Glomerular endothelial cell (primary cell): ENCODE measurements at places on chromosomes 11 and 22.

DNA sequence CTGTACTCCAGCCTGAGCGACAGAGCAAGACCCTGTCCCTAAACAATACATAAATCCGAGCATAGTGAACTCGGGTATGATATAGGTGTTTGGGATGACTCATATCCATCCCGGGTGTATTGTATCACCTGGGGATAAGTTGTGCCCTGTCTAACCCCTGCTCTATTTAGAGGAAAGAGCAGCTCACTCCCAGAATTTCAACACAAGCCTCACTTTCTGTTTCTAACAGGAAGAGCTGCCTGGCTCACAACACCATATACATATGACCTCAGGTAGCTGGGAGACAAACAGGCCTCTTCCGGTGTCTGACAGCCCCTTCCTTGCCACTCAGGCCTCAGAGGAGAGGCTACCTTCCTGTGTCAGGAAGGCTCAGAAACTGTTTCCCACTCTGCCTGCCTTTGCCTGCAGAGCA is 9.9 kb upstream of the MICALL1 start:
- DNase-seq: peak; percentile 16

- DNase-seq: no peak
Observed at GRCh38 chr11:23284631-23285030, 424.4 kb upstream of the CCDC179 start.

- no peak for DNase-seq
Observed at GRCh38 chr11:60371854-60372253, 6.5 kb upstream of the MS4A7 start.

GRCh38 chr11:120424970-120425332 is 86.6 kb upstream of the GRIK4 start:
- DNase-seq: no peak

DNA sequence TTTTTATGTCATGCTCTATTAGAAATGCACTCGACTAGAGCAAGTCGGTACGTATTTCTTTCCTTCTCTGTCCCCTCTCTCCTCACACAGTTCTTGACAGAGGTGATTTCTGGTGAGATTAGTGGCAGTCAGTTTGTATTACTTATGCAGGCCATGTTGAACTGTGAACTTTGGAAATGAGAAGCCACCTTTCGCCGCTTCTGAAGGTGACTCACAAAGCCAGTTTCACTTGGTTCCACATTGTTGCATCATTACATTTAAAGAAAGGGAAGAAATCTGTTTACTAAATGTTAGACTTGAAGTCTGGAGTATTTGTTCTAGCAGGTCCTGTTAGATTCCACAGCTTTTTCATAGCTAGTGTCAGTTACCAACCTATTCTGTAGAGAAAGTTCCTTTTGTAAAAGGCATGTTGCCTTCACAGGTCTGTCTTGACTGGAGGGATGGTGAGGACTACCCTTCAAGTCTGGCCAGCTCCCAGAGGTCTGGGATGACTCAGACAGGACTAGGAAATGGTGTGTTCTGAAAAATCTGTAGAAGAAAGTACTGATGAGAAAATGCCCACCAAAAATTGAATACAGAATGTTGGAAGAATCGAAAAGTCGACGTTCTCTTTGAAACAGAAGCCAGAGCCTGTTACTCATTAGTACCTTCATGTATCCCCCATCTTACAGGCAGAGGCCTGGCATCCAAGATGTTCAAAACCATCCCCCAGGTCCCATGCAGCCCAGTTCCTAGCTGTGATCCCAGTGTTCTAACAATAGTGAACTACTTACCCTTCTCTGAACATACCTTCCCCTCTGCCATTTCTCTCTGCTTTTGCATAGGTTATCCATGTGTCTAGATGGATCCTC is 181.4 kb downstream of the DBX1 start:
- DNase-seq: peak; percentile 37

- no peak for DNase-seq
Observed at GRCh38 chr11:34916843-34917770, 689 bp downstream of the PDHX start.

- DNase-seq: no peak
Observed at GRCh38 chr11:63537293-63538101, 889 bp downstream of the PLAAT4 start.

GRCh38 chr11:4134806-4135205 is 40.2 kb downstream of the RRM1 start:
- DNase-seq: peak; percentile 57

DNA sequence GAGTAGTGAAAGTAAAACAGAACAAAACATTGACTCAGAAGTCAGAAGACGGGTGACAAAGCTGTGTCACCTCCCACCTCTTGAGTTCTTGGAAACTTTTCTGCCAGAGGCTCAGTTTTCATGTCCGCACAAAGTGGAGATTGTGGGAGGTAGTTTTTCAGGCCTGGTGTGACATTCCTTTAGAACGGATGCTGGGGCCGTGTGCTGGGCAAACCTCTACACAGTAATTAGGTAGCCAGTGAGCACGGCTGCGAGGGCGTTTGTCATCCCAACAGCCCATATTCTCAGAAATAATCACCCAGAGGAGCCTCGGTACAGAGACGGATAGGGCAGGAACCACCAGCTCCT is 1054.4 kb downstream of the TBC1D22A start:
- no peak for DNase-seq

DNA sequence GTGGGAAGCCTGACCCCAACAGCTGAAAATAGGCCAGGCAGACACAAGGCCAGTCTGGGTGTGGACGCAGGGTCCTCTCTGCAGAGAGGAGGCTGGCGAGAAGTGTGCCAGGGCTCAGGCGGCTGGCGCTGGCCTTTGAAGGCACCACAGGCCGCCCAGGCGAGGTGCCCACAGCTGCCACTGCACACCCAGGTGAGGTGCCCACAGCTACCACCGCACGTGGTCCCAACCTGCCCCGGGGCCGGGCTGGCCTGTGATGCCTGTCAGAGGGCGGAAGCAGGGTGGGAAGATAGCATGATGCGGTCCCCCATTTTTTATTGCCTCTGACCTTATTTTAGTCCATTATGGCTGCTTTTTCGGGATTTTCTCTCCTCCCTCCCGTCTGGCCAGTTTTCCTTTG is 1303.9 kb downstream of the BRD1 start:
- no peak for DNase-seq

DNA sequence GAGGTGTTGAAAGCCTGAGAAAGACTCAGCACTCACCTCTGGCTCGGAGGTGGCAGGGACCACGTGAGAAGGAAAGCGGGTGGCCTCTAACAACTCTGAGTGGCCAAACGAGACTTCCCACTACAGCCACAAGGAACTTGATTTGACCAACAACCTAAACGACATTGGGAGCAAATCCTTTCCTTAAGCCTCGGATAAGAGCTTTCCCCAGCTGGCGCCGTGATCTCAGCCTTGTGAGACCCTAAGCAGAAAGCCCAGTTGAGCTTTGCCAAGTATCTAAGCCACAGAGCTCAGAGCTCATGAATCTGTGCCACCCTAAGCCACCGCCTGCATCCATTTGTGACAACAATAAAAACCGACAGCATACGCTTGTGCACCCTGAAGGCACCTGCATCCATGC is 636.0 kb downstream of the TBC1D22A start:
- DNase-seq: no peak

GRCh38 chr11:104803776-104804175 is 94.5 kb downstream of the CASP12 start:
- DNase-seq: no peak
